Caco-2 (cell line): ENCODE measurements at places on chromosomes 11 and 22.

DNA sequence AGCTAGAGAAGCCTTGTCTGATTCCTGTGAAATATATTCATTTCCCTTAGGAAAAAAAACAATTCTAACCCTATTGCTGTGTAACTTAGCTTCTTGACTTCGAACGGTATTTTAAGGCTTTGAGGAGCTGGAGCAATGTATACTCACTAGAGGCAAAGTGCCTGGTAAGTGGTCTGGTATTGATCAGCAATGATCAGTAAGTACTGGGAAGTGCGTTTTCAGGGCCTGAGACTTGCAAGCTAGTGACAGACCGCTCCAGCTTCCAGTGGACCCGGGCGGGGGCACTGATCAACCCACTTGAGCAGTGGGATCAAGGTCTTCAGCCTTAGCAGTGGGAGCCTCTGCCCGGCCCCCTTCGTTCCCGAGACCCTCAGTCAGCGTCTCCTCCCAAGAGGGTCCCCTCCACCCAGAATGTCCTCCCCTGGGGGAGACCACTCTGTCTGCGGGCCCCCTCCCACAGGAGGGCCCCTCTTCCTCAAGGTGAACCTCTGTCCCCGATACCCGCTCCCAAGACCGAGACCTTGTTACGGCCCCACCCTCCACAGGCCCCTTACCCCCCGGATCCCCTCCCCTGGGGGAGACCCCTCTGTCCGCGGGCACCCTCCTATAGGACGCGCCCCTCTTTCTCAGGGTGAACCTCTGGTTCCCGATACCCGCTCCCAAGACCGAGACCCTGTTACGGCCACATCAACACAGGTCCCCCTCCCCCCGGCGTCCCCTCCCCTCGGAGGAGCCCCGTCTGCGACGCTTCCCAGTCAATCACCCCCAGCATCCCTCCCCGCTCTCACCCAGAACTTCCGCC lies 452 bp upstream of the ATXN10 start:
- peak; percentile 80 for DNase-seq

GRCh38 chr22:39663751-39664150 lies 93.2 kb downstream of the CACNA1I start:
- no peak for DNase-seq

DNA sequence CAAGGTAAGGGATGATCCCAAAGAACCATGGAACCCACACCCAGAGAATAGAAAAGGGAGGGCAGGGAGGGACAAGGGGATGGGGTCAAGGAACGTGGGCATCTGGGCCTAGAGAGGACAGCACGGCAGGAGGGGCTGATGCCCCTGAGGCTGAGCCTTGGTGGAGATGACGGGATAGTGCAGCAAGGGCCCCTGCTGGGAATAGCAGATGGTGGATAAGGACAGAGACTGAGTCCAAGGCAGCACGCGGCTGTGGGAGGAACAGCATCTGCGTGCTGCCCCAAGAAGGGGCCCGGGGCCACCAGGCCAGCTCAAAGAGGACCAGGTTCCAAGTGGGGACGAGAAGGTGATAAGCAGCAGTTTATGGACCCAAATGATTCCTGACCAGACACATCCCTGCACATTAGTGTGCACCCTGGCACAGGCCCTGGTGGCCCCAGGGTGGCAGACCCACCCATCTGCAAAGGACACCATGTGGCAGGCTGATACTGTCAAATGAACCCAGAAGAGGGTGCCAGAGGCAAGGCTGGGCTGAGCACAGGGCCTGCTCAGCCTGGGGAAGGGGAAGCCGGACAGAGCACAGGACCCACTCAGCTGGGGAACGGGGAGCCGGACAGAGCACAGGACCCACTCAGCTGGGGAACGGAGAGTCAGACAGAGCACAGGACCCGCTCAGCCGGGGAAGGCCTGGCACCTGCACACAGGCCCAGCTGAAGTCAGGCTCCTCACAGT lies 12.8 kb upstream of the TESMIN start:
- DNase-seq: peak; percentile 60

GRCh38 chr11:115564851-115565250 lies 60.6 kb upstream of the CADM1 start:
- DNase-seq: no peak
